Omental fat pad (tissue), 4 donors: ENCODE measurements at places on chromosomes 6 and 20. TPM values are rescaled to one million over a fixed set of nuclear protein-coding genes. Genes with fewer than 3 reads are reported as not detected.

The VSTM2L gene
- total RNA-seq: 0.37 TPM

DNA sequence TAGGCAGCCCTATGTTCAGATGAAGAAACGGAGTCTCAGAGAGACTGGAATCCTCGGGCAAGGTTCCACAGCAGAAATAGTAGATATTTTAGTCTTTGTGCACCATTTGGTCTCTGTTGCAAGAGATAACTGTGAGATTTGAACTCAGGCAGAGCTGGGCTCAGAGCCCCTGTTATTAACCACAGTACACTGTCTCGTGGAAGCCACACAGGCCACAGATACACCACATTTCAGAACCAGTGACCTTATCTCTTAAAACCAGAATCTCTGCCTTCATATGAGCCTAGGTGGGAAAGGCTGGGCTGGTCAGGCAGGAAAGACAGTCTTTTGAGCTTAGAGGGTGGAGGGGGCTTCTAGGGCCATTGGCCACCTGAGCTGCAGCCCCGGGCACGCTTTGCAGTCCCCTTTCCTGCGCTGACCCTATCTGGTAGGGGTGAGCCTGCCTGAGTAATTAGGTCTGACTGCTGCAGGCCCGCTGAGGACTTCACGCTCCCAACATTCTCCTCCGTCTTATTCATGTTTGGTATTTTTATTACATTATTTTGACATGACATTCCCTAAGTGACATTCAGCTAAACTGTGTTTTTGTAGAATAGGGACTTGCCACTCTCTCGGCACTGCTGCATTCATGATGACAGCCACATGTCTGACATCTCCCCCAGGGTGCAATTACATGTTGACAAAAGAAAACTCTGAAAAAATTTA is 71.1 kb downstream of the KCNB1 start:
- DNase-seq: no peak

GRCh38 chr6:30614044-30614842 is 2.8 kb downstream of the PPP1R10 start:
- DNase-seq: no peak

- DNase-seq: no peak
Measured at GRCh38 chr6:3725145-3726047, 26.1 kb downstream of the PXDC1 start.

The PERP gene
- total RNA-seq: 75.4 TPM

The MOG gene
- total RNA-seq: not detected

The CCN2 gene
- 111 TPM for total RNA-seq
